SHP77 (cell line): ENCODE measurements at places on chromosomes 12 and 14.

- DNase-seq: no peak
These were observed 103.3 kb downstream of the ADCK1 start for GRCh38 chr14:77903221-77903620.

- no peak for DNase-seq
These were observed 220.0 kb downstream of the FUT8 start for GRCh38 chr14:65632487-65632886.

DNA sequence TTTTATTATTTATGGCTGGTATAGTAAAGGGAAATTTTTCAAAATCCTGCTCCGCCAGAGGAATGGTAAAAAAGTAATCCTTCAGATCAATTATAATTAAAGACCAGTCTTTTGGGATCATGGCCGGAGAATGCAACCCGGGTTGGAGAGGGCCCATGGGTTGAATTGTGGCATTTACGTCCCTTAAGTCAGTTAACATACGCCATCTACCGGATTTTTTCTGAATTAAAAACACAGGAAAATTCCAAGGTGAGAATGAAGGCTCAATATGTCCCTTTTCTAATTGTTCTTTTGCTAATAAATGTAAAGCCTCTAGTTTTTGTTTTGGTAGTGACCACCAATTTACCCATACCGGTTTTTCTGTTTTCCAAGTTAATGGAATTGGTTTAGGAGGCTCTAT lies 602.8 kb downstream of the ALG10 start:
- DNase-seq: peak; percentile 41

DNA sequence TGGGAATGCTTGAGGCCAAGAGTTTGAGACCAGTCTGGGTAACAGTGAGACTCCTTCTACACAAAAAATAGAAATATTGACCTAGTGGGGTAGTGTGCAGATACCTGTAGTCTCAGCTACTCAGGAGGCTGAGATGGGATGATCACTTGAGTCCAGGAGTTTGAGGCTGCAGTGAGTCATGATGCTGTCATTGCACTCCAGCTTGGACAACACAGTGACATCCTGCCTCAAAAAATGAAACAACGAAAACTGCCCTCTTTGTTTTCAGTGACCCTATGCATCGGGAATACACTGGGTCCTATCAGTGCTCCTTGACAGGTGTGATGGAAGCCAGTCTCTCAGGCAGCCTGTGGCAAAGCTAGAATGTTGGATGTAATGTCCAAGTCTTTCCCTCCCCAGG lies 311.5 kb upstream of the OR4E1 start:
- DNase-seq: no peak

DNA sequence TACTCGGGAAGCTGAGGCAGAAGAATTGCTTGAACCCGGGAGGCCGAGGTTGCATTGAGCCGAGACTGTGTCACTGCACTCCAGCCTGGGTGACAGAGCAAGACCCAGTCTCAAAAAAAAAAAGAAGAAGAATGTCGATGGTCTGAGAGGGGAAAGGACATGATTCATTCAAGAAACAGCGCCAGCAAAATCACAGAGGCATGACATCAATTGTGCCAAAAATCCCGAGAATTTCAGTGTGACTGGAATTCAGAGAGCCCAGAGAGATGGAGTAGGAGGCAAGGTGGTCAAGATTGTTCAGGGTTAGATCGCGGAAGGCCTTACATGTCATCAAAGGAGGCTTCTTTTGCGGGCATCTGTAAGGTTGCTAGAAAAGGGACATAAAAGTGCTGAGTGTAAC lies 483.3 kb downstream of the VRK1 start:
- DNase-seq: no peak

- DNase-seq: no peak
These were observed 80.0 kb downstream of the BTG1 start for GRCh38 chr12:92065639-92066038.

DNA sequence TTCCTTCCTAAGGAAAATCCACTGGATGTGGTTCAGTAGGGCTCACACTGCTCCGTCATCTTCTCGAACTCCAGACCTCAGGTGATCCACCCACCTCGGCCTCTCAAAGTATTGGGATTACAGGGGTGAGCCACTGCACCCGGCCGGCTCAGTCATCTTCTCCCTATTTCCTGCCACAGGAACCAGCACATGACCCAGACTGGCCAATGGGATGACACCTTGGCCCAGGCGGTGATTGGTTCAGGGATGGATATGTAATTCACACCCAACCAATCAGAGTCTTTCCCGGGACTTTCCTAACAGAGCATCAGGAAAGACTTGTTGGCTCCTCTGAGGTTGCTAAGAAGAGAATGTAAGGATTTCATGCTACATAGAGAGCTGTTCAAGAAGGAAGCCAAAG lies 19.2 kb upstream of the C12orf76 start:
- no peak for DNase-seq

GRCh38 chr12:13046964-13047363 lies 2.8 kb downstream of the FAM234B start:
- no peak for DNase-seq

- no peak for DNase-seq
These were observed 11.5 kb downstream of the CHGA start for GRCh38 chr14:92934196-92935085.

GRCh38 chr14:77099425-77100167 lies 1.5 kb downstream of the CIPC start:
- DNase-seq: no peak

- no peak for DNase-seq
These were observed 27.7 kb downstream of the WBP11 start for GRCh38 chr12:14775636-14775980.

- no peak for DNase-seq
These were observed 31.5 kb upstream of the ANO6 start for GRCh38 chr12:45184147-45184963.

GRCh38 chr12:127231371-127231770 lies 1035.6 kb upstream of the TMEM132C start:
- no peak for DNase-seq

DNA sequence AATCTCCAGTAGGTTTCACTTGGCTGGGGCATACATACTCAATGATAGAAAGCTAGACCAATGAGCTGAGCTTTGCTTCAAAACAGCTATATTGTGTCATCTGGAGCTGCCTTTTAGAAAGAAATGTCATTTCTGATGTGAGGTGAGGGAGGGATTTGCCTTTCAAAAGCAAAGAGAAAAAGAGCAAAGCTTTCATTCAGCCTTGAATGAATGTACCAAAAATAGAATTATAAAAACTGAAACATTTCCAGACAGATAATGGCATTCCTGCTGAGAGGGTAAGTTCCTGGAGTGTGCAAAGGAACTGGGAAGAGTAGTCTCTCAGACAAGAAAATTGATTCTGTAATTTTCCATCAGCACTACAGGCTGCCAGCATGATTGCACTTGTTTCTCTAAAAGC lies 710.0 kb downstream of the LRFN5 start:
- no peak for DNase-seq

DNA sequence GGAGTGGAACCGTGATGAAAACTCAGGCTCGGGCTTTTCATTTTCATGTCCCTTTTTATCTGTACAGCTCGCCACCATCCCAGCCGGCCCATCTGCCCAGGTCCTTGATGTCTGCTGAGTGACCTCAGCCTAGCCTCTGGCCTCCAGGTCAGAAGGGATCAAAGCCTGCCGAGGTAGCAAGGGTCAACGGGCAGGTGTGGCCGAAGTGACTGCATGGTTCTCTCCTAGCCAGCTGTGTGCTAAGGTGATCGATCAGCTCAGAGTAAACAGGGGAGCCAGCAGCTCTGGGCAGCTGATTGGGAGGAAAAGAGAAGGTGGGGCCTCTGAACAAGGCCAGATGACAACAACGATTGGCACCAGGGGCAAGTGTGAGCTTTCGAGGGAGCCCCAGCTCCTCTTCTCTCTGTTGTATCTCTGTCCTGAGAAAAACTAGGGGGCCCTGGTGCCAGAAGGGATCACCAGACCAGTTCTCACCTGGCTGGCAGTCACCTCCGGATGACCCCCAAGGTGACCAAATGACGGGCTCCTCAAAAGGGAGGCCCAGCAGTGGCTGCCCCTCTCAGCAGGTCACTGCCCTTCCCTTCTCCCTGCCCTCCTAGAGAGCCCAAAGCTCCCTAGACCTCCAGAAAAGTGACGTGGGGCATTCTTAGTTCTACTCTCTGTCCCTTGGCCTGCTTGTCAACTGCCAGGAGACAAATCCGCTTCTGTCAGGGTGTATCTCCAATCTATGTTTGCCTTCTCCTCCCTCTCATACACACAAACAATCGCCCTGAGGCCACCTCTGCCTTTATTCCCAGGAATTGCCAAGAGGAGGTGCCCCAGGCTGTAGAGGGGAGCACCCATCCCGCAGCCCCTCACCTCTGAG lies 3.4 kb downstream of the SLC6A12 start:
- DNase-seq: no peak

DNA sequence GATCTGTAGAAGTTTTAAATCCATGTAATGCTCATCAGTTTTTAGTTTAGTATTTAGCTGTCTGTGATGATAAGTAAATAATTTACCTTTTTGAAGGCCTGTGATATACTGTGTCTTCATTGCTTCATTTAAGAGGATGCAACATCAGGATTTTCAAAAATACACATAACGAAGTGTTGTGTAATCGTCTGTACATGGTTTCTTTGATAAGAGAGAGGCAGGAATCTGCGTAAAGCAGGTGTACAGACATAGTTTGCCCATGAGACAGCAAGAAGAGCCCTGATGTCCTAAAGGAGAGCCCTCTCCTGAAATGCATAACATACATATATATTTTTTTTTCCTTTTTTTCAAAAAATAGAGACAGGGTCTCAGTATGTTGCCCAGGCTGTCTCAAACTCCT lies 44.8 kb downstream of the RASSF3 start:
- no peak for DNase-seq

- no peak for DNase-seq
These were observed 280.5 kb downstream of the DPF3 start for GRCh38 chr14:72613231-72613974.
